ENCODE measurements at places on chromosomes 6 and 20. TPM values are rescaled to one million over a fixed set of nuclear protein-coding genes. Genes with fewer than 3 reads are reported as not detected.

Gene FAXC
- 0.37 TPM for total RNA-seq

Gene NTSR1
- 13.1 TPM for total RNA-seq

Gene FAM83B
- total RNA-seq, result not detected

Gene MTRF1L
- total RNA-seq, result 19.8 TPM

Gene DDX43
- 0.39 TPM for total RNA-seq

Gene NFS1
- total RNA-seq, result 45.2 TPM

Gene MICAL1
- total RNA-seq, result 51.4 TPM

Gene SLPI
- total RNA-seq, result not detected

Gene ZNF341
- total RNA-seq, result 1.8 TPM

Gene FILIP1
- 0.37 TPM for total RNA-seq

Gene NR2E1
- not detected for total RNA-seq

Gene SEMG1
- total RNA-seq, result not detected

Gene MDFI
- total RNA-seq, result not detected

Gene IMPG1
- total RNA-seq, result not detected

Gene BIRC7
- not detected for total RNA-seq

Gene STMN3
- total RNA-seq, result 8.8 TPM

Gene SLC22A23
- total RNA-seq, result 15.6 TPM

Gene CGAS
- 3.3 TPM for total RNA-seq

Gene ZBP1
- not detected for total RNA-seq

Gene NOX3
- total RNA-seq, result not detected

Gene OXT
- 0.39 TPM for total RNA-seq

Gene OSTM1
- total RNA-seq, result 19.0 TPM

Gene MOXD1
- 14.3 TPM for total RNA-seq

Gene KIFC1
- total RNA-seq, result 58.1 TPM

Gene MOG
- not detected for total RNA-seq

Gene EYA4
- total RNA-seq, result 0.73 TPM

Gene C20orf141
- not detected for total RNA-seq

Gene APOBEC2
- not detected for total RNA-seq

Gene LATS1
- total RNA-seq, result 21.7 TPM

Gene CALHM5
- total RNA-seq, result 4.0 TPM

Gene TMEM14B
- total RNA-seq, result 68.0 TPM

Gene ZNF322
- total RNA-seq, result 10.3 TPM

Gene FAM209B
- total RNA-seq, result not detected

Gene MUC21
- total RNA-seq, result not detected

Gene SLC17A1
- total RNA-seq, result not detected

Gene TEAD3
- 9.2 TPM for total RNA-seq

Gene C6orf132
- 4.5 TPM for total RNA-seq

Gene TMC2
- under 0.01 TPM for total RNA-seq

Gene TDP2
- 23.9 TPM for total RNA-seq

Gene CDH26
- under 0.01 TPM for total RNA-seq

Gene CYB5R4
- 5.1 TPM for total RNA-seq

Gene CNBD2
- total RNA-seq, result 1.8 TPM

Gene SALL4
- 1.5 TPM for total RNA-seq

Gene TCF15
- total RNA-seq, result not detected

Gene KCNK16
- not detected for total RNA-seq

Gene PGC
- not detected for total RNA-seq

Gene SMIM28
- not detected for total RNA-seq

Gene NELFCD
- 65.7 TPM for total RNA-seq

Gene EDN3
- not detected for total RNA-seq

Gene KIAA0408
- total RNA-seq, result 0.39 TPM

Gene C6orf89
- 33.4 TPM for total RNA-seq
